Mucosa of gallbladder (tissue), 1 donor: ENCODE measurements at places on chromosomes 1 and 21.

GRCh38 chr1:234730770-234731568 lies 121.0 kb upstream of the IRF2BP2 start:
- DNase-seq: no peak

DNA sequence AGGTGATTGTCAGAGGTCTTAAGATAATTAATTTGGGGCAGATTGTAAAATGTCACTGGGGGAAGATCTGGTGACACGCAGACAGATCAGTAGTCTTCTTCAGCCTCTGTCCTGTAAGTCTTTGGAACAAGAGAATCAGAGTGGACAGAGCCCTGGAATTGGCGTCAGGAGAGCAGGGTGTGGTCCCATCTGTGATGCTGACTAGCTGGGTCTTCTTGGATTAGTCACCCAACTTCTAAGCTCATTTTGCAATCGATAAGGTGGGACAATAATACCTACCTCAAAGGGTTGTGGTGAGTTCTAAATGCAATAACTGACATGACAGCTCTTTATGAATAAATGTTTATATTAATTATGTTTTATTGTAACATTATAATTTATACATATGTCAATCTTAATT lies 4.8 kb downstream of the FASLG start:
- no peak for DNase-seq

DNA sequence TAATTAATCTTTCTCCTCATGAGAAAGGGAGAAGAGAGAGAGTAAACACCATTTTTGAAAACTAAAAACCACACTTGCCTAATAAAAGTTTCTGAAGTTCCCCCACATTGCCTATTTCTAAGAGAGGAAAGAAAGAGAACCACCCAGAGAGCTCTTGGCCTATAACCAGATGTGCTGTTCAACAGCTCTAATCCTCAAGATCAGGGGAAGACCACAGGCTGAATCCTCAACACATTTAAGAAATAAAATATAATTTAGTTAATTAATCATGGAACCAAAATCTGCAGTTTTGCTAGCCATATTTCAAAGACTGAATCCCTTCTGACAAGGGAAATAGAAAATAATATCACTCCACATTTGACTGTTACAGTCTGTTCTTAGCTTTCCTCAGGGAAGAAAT lies 11.9 kb downstream of the PRRX1 start:
- no peak for DNase-seq

GRCh38 chr1:199292896-199293295 lies 654.1 kb downstream of the PTPRC start:
- no peak for DNase-seq

DNA sequence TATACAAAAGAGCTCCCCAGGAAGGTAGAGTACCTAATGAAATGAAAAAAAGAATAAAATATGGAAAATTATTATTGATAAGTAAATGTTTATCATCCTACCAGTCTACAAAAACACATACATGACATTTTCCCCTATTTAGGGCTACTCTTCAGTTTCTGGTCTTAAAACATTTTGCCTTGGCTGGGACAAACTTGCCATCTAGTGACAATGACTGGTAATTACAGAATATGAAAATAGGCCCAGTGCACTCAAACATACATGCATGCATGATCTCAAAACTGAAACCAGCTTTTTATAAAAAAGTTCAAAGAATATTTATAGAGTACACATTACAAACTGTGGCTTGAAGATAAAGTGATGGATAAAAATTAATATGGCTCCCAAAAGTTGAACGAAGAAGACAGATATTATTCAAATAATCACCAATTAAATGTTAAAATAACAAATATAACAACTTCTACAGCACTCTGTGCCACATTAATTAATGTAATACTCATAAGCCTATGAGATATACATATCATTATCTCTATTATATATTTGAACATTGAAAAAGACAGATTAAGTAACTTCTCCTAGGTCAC lies 10.5 kb upstream of the RNPC3 start:
- DNase-seq: peak; percentile 10

- DNase-seq: peak; percentile 7
These were observed 5.1 kb downstream of the PODN start for GRCh38 chr1:53066891-53067738.

- no peak for DNase-seq
These were observed 85.2 kb upstream of the WLS start for GRCh38 chr1:68317543-68317942.
